ENCODE measurements at places on chromosomes 12 and 14.

DNA sequence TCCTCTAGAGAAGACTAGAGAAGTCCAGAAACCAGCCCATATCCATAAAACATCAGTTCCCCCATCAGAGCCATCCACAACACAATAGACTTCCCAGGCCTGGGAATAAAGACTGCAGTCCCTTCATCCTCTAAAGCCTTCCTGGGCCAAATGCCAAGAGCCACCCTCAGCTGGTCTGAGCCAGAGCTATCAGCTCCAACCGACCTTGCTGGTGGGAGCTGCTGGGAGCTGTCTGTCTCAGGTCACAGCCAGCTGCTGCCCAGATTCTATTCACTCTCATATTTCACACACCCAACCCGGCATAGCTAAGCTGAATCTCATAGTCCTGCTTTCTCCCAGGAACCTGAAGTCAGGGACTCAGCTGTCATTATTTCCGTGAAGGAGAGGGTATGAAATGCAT is 10.9 kb upstream of the TFCP2 start:
- no peak for DNase-seq

DNA sequence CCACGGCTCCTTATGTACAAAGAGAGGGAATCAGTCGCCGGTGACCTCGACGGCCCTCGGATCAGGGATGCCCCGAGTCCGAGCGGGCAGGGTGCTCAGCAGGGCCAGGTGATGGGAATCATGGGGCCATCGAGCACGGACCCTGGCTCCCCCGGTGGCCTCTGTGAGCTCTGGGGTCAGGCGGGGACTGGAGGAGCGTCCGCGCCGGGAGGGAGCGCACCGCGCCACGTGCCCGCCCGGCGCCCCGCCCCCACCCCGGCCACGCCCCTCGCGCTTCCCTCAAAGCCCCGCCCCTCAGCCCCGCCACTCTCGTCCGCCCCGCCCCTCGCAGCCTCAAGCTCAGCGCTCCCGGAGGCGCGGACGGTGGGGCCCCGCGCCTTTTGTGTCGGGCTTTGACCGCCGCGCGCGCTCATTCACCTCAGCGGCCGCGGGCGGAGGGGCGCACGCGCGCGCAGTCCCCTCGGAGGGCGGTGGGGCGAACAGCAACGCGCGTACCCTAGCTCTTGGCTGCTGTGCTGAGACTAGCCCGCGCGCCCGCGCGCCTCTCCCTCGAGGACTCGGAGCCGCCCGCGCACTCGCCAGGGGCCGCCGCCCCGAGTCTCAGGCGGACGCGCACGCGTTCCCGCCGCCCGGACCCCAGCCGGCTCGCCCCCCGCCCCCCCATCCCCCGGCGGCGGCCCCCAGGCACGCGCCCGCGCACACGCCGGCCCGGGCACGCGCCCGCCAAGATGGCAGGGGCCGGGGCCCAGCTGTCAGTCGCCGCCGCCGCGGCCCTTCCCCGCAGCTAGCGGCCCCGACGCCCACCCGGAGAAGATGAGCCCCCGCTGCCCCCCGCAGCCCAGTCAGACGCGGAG is 93.9 kb upstream of the EVL start:
- DNase-seq, result peak; percentile 76

- DNase-seq, result no peak
Measured at GRCh38 chr12:54005531-54005852, 3.3 kb upstream of the HOXC8 start.

GRCh38 chr14:32417956-32418552 is 89.0 kb downstream of the AKAP6 start:
- DNase-seq, result peak; percentile 8

GRCh38 chr12:14418451-14418890 is 53.0 kb downstream of the ATF7IP start:
- DNase-seq, result no peak
